IPS DF 6.9 (cell line): ENCODE measurements at places on chromosomes 3 and 15.

DNA sequence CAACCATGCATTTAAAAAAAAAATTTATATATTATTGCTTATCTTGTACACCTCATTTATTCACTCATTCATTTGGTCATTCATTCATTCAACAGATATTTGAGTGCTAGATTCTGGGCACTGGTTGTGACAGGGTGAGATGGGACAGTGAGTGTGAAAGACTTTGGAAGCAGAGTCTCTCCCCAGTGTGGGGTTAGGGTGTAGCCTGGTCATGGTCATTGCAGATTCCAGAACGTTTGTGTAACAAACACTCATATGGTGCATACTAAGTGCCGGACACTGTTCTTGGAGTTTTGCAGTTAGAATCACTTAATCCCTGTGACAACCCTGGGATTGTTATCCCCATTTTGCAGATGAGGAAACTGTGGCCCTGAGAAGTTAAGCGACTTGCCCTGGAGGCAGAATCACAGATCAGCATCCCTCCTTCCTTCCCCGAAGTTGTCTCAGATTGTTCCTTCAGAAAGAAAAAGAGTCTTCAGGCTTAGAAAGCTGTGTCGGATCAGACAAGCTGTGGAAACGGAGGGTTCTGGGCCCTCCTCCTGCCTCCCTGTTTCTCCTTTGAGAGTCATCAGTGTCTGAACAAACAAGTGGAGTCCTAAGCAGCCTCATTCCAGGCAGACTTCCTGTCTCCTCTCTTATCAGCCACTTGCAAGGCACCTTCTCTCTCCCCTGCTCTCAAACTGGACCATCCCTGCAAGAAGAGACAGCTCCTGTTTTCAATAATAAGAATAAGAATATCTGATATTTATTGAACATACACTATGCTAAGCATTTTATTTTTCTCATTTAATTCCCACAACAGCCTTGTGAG is 6.3 kb downstream of the LOXL1 start:
- DNase-seq = no peak

GRCh38 chr15:99509686-99510461 is 55.9 kb upstream of the MEF2A start:
- no peak for DNase-seq

- DNase-seq = no peak
Observed at GRCh38 chr3:54641226-54642014, 286.4 kb downstream of the LRTM1 start.

GRCh38 chr3:143182866-143183664 is 63.5 kb downstream of the CHST2 start:
- no peak for DNase-seq

DNA sequence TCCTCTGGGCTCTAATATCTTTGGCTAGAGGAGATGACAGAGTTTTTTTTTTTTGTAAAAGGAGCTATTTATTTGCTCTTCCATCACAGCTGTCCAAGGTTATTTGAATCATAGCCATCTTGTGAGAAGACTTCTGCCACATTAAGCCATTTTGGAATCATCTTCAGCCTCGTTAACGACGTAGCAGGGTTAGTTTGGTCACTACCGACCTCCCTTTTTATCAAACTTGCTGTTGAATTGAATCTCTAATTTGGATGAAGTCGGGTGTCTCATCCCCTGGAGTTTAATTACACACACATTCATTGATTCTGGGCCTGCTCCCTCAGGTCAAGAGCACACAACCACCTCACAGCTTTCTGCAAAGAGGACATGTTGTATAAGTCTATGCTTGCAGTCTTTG is 238.7 kb downstream of the CPNE4 start:
- no peak for DNase-seq

DNA sequence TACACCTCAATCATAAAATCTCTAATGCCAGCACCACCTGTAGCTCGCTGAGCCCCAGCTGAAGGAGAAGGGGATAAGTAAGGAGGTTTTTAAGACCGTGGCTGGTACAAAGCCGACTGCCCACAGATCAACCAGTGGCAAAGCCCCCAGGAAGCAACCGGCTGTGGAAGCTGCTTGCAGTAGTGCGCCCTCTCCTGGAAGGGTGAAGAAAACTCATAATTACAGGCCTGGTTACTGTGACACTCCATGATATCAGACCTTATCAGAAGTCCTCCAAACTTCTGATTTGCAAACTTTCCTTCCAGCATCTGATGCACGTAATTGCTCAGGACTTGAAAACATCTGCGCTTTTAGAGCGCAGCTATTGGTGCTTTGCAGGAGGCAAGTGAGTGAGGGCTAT is 63.1 kb upstream of the MCTP2 start:
- no peak for DNase-seq

DNA sequence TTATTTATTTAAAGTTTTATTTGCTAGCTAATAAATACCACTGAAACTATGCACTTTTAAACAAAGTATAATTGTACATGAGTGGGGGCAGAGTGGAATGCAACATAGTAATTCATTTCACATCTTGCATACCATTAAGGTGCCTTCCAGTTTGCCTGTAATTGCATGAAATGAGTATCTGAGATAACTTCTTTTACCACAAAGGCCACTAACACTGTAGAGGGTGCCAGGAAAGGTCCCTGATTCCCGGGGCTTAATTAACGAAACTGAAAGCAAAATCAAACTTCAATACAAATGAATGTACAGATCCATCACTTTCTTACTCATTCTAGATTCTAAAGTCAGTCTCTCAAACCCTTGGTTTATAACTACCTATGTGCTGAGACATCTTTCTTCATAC is 2.1 kb downstream of the CD47 start:
- no peak for DNase-seq

DNA sequence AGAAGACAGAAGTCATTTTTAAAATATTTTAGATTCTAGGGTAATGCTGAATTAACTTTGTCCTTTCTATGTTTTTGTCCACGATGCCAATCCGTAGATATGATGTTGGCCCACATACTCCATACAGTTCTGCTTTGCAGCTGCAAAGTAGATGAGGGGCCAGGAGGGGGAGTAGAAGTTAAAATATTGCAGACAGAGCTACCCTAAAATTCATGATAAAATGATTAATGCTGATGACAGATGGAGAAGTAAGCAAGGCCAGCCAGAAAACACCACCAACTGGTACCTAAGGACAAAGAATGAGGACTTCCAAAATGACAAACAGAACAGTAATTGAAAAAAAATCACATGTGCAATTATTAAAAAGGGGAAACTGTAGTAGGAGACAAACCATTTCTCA is 756.6 kb upstream of the ARPP21 start:
- DNase-seq = no peak
